Midbrain (tissue), 1 donor: ENCODE measurements at places on chromosomes 7 and 10.

DNA sequence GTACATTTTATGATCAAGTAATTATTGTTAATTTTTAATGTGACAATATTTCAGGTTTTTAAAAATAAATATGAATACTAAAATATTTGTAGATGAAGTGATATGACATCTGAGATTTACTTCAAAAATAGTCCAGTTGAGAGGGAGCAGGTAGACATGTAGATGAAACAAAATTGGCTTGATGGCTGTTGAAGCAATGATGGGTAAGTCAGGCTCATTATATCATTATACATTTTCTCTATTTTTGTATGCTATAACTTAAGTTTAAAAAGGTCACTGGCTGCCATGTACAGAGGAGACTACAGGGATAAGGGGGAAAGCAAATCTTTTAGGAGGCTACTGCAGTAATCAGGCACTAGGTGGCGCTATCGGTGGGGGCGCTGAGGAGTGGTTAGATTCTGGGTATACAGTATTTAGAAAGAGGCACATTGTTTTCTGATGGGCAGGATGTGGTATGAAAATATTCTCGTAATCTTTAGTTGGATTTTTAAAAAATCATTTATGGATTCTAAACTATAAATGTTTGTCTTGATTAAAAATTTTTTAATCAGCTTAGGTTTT, 189.8 kb upstream of the IMMP2L start:
- peak; percentile 44 for DNase-seq

DNA sequence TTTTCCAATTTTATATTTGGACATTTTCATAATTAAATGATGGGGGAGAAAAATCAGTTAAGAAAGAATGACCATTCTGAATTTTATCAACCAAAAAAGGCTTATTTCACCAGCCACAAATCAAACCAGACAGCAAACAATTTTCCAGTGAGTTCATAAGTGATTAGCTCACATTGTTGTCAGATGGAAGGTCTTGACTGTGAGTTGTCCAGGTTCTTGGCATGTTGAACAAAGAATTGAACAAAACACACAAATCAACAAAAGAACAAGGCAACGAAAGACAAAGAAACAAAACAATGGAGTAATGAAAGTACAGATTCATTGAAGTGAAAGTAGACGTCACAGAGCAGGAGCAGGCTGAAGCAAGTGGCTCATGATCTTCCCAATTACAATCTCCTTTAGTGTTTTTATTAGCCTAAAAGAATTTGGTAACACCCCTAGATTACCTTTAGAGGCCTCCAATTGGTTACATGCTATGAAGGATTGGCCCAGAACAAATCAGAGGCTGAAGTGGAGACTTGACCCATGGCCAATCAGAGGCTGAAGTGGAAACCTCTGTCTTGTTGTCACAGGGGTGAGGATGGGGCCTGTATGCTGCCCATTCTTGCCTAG, 248.7 kb downstream of the NEBL start:
- DNase-seq = no peak

GRCh38 chr10:102504179-102504975, 605 bp downstream of the SUFU start:
- peak; percentile 34 for DNase-seq

- DNase-seq = peak; percentile 0
These were observed 65.6 kb downstream of the IGF2BP3 start for GRCh38 chr7:23404546-23405239.
